ENCODE measurements at places on chromosomes 2 and 18.

- DNase-seq: no peak
These were observed 249.4 kb upstream of the TRIB2 start for GRCh38 chr2:12467303-12467702.

GRCh38 chr2:64627860-64628841 lies 25.6 kb downstream of the SERTAD2 start:
- no peak for DNase-seq

DNA sequence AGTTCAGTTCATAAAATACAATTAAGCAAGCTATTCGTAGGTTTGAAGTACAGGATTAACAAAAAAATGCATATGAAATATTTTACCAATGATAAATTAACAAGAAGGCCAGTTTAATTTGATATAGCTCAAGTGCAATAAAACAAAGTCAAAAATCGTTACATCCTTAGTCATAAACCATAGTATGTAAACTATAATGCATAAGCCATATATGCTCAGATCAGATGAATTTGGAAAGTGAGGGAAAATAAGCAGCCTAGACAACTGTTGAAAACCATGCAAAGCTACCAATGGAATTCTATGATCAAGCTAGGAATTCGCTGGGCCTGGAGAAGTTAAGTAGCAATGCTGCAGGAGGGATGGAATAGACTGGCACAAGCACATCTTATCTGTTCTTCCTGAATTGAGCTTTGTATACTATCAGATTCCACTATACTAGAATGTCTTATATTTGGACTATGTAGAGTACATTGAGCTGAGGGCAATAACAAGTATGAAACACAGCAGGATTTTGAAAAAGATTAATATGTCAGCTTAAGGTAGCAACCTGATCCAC lies 682.0 kb downstream of the IRS1 start:
- no peak for DNase-seq

- no peak for DNase-seq
These were observed 661.5 kb downstream of the ERBB4 start for GRCh38 chr2:211877061-211877460.

DNA sequence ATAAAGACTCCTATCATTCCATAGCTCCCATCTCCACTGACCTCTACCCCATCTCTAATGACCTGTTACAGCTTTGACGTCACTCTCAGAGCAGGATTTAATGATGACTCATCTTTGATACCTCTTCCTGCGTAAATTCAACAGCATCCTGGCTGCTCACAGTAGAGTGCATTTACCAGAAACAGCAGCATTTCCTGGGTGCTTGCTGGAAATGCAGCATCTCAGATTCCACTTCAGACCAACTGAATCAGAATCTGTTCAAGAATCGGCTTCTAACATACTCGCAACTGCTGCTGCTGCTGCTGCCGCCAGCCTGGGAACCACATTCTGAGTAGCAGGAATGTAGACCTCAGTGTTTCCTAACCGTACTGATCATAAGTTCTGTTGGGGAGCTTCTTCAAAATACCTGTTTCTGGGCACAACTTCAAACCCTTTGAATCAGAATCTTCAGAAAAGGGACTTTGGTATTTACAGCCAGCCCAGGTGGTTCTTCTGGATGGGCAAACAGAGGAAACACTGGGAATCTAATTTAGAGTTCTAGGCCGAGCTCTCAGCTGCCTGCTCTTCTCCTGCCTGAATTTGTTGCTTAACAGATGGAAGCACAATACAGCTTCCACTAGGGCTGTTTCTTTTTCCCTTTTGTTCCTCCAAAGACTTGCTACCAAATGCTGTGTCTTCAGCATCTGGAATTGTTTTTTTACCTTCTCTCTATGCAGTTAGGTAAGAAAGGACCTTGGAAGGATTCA lies 241.4 kb downstream of the NCKAP5 start:
- no peak for DNase-seq

DNA sequence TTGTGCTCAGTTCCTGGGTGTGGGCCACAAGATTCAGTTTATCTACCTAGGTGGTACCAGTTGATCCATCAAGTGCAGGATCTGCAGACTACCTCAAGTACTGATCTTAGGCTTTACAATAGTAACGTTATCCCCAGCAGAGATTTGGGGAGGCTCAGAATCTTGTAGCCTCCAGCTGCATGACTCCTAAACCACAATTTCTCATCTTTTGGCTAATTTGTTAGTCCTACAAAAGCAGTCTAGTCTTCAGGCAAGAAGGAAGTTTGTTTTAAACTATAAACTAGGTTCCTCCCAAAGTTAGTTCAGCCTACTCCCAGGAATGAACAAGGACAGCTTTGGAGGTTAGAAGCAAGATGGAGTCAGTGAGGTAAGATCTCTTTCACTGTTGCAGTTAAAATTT lies 213.5 kb upstream of the PIEZO2 start:
- no peak for DNase-seq

DNA sequence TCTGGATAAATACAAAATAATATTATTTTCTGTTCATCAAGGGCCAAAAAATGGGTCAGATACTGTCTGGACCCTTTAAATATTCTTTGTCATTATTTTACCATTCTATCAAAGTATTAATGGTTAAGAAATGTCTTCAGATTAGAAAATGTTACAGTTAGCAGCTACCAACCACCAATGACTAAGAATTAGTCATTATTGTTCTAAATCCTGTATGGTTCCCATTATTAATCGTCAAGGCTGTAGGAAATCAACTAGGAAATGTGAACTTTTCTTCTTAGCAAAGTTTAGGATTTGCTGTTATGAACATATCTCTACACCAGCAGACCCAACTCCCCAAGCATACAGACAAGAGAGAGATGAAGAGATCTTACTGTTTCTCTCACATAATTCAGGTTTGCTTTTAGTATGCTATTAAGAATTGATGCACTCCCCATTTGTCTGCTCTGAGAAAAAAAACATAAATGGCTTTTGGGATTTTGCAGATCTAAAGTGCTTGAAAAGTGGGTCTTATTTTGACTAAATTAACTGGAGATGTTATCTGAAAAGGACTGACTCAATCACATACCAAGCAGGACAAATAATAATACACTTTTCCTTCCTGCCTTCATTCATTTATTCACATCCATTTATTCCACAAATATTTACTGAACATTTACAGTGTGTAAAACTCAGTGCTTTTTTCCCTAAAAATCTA lies 147.7 kb downstream of the PPP1R1C start:
- DNase-seq: no peak

- no peak for DNase-seq
These were observed 8.6 kb upstream of the ST6GAL2 start for GRCh38 chr2:106894545-106894944.

DNA sequence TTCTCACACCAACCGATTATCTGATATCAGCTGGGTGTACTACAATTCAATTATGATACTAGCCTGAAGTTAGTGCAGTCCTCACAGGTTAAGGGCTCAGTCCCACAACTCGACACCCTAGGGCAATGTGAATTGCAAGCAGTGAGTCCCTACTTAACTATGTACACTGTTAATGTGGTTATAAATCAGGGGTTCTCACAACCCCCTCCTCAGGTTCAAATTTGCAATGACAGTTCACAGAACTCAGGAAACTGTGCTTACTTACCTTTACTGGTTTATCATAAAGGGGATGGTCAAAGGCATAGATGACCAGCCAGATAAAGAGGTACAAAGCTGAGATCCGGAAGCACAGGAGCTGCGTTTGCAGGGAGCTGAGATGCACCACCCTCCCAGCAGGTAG lies 1379.1 kb upstream of the CDH2 start:
- no peak for DNase-seq

DNA sequence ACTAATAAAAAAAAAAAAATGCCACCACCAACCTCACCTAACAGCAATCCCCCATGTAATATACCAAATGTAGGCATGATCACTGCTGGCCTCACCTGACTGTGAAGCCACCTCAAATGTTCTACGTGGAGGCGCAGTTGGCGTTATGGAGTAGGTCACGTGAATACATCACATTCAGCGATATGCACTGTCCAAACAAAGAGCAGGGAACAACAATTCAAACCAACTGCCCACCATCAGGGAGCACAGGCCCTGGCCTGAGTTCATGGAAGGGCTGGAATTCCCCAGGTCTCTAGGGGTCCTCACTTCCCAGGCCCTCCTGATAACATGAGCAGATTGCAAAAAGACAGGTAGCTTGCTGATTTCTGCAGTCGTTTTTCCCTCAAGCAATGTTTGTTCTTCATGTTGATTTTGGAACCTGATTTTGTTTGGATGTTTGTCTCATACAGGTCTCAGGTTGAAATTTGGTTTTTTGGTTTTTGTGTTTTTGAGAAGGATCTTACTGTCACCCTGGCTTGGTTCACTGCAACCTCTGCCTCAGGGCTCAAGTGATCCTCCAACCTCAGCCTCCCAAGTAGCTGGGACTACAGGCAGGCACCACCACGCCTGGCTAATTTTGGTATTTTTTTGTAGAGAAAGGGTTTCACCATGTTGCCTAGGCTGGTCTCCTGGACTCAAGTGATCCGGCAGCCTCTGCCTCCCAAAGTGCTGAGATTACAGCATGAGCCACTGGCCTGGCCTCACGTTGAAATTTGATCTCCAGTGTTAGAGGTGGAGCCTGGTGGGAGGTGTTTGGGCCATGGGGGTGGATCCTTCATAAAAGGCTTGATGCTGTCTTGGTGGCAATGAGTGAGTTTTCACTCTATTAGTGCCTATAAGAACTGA lies 15.5 kb downstream of the TBC1D8 start:
- no peak for DNase-seq

DNA sequence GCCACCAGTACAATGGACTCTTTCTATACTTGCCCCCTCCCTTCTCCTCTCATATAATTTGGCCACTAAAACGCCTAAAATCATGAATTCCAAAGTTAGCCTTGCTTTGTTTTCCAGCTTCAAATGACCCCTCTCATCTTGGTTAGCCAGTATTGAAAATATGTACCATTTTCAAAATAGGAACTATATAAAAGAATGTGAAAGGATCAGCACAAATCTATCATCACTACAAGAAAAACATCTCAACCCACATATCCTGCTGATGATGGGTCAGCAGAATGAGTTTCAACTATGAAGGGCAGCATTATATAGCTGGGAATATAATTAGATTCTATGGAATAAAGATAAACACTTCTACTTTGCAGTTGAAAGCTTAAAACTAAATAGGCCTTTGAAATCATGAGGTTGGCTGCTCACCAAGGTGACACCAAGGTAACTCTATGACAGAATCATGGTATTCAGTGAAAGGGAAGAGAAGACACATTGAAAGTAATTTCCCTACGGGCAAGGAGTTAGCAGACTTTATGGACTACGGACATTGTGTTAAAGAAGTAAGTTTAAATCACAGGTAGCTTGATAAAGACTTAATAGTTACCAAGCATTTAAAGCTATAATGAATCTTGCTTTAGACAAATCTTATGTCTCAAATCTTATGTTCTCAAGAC lies 873.0 kb downstream of the CPS1 start:
- DNase-seq: no peak

DNA sequence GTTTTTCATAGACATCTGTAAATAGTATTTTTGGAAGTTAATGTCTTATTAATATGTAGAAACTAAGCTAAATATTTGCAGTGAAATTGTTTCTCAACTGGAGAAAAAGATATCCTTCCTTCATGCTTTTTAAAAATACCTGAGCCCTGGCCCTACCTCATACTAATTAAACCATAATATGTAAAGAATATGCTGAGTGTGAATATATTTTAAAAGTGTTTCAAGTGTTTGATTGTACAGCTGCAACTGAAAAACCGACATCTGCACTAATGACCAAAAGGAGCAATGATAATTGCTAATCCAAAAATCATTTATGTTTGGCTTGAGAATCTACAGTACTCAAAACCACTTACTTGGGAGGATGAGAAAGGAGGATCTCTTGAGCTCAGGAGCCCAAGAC lies 156.7 kb downstream of the MBD5 start:
- no peak for DNase-seq

- no peak for DNase-seq
These were observed 53.6 kb upstream of the ATP8B1 start for GRCh38 chr18:57856557-57857280.

- DNase-seq: no peak
These were observed 10.4 kb downstream of the UBE2E3 start for GRCh38 chr2:180990794-180991193.

- DNase-seq: no peak
These were observed 4.2 kb downstream of the OTX1 start for GRCh38 chr2:63054841-63055225.

- DNase-seq: no peak
These were observed 61.5 kb upstream of the KLF7 start for GRCh38 chr2:207227062-207227748.

GRCh38 chr2:54329482-54330161 lies 73.6 kb upstream of the TSPYL6 start:
- no peak for DNase-seq

GRCh38 chr2:160338901-160339685 lies 139.0 kb upstream of the ITGB6 start:
- DNase-seq: no peak

DNA sequence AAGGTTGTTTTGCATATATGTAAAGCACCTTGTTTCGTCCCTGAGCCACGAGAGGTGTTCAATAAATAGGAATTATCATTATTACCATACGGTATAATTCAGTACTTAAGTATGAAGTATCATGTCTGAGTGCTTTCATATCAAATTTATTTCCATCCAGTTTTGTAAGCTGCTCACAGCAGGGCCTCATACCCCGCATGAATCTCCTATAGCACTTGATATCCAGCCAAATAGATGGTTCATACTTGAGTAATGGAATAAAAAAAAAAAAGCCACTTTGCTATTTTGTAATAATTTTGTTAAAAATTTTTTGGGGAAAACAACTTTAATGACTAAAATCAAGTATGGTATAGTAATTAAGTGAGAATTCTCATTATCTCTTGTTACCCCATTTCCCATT lies 160.8 kb upstream of the NOSTRIN start:
- no peak for DNase-seq

DNA sequence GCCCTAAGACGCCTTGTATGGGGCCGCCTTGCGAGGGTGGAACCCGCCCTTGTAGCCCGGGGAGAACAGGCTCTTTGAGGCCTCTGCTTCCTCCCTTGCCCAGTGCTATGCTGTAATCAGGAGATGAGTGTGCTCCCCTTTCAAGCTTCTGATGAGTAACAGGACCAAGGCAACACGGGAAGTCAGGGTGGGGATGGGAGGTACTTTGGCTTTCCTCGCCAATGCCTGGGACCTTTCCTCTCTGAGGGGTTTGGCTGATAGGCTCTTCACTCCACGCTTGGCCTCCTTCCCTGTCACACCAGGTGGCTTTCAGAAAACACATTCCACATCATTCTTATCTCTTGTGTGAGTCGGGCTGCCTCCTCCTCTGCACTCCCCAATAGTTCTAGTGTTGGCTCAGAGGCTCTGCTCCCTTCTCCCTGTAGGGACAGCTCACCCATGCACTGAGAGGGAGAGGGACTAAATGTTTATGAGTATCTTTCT lies 223.7 kb upstream of the TRIB2 start:
- DNase-seq: no peak

- no peak for DNase-seq
These were observed 4.8 kb downstream of the TNFRSF11A start for GRCh38 chr18:62329691-62330454.

All from cortex of kidney (tissue), 1 donor.